ENCODE measurements at places on chromosomes 2 and 18.

GRCh38 chr2:88810488-88810887 lies 119.0 kb downstream of the RPIA start:
- no peak for DNase-seq

- no peak for DNase-seq
Measured at GRCh38 chr2:167579826-167580225, 667.6 kb downstream of the STK39 start.

DNA sequence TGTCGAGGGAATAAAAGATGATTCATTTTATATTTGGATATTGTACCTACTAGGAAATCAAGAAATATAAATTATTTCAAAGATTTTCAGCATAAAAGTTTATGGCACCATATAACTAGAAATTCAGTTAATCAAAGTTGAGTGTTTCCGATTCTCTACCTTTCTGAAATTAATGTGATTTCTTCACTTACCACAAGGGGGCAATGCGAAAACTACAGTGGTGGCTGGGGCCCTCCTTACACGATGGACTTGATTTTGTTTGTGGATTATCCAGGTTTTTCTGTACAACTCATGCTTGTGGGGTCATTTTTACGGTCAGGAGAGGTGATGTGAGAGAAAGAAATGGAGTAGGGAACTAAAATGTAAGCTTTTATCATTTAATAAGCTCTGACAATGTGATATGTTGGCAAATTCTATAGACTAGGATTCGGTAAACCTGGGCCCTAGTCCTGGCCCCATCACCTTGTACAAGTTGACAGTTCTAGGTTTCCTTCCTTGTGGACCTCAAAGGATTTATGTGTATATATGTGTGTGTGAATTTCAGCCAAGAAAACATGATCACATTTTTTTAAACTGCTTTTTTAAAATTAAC lies 47.6 kb downstream of the G6PC2 start:
- no peak for DNase-seq

- no peak for DNase-seq
Measured at GRCh38 chr2:46717344-46718121, 198.1 kb downstream of the MCFD2 start.

DNA sequence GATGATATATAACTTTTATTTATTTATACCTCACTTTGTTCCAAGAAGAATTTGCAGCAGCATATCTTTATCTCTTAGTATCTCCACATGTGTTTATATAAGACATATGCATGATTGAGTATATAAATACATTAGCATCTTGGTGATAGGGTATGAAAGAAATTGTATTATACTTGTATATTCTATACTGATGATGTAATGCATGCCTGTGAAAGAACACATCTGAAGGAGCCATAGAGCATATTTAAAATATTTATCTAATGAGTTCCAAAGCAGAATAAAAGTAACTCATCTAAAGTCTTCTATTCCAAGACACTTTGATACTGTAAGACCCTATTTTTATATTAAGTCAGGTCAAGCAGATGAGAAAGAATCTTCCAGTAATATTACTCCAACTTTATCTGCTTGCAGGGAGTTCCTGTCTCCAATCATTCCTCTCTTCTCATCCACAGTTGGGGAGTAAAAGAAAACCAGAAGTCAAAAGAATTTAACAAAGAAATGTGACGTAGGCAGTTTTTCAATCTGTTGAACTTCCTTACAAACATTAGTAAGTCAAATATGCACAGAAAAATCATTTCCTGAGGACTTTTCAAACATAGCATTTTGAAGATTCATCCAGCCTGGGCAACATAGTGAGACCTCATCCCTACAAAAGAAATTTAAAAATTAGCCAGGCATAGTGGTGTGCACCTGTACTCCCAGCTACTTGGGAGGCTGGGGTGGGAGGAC lies 76.7 kb downstream of the DTNB start:
- DNase-seq, result no peak

GRCh38 chr18:79424880-79425568 lies 29.3 kb downstream of the NFATC1 start:
- no peak for DNase-seq
